Stimulated activated CD4-positive, alpha-beta T cell treated with anti-CD3 and anti-CD28 coated beads, Interleukin-1b, Interleukin-23, amount 100 ng/mL, for 48 hours (primary cell): ENCODE measurements at places on chromosomes 4 and X.
A peak's percentile ranks its signal among the peaks of the same experiment; 100 is the strongest.

- no peak for DNase-seq
Observed at GRCh38 chr4:174157106-174157607, 126.3 kb downstream of the FBXO8 start.

DNA sequence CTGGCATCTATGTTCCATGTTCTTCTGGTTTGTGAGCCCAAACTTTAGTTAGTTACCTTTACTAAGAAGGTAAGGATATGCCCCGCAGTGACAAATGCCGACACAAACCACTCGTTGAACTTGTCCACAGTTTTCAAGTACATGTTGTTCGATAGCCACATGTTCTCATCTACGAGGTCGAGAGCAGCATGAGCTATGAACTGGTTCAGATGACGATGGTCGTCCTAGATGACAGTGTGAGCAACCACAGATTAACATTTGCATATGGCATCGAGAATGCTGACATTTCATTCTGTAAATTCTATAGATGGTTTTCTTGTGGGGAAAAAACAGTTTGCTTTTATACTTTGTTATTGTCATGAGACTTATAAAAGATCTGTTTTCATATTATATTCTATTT is 18.0 kb downstream of the TRAPPC2 start:
- DNase-seq: no peak

DNA sequence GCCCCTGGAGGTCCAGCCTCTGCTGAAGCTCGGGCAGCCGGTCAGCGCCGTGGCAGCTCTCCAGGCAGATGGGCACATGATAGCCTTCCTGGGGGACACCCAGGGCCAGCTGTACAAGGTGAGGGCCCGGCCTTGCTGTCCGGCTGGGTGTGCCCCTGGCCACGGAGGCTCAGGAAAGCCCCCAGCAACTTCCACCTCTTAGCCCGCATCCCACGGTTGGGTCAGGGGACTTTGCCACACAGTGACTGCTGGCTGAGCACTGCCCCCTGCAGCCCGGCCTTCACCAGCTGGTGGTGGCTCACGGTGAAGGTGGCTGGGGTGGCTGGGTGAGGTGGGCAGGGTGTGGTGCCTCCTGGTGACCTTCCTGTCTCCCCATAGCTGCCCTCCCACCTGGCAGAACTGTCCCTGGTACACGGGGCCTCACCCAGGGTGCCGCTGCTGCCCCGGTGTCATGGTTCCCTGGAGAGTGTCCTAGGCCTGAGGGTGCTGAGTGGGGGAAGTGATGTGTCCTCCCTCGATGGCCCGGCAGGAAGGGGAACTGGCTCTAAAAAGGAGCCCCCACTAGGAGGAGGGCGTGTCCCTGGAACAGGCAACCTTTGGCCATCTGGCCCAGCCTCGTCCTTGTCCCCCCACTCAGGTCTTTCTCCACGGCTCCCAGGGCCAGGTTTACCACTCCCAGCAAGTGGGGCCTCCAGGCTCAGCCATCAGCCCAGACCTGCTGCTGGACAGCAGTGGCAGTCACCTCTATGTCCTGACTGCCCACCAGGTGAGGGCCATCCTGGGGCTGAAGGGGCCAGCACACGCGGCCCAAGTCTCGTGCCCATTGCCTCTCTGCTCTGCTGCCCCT is 4.5 kb downstream of the PLXNB3 start:
- no peak for DNase-seq

GRCh38 chrX:13666836-13667235 is 13.9 kb downstream of the TCEANC start:
- DNase-seq: no peak

- no peak for DNase-seq
Observed at GRCh38 chrX:49856819-49857218, 22.5 kb upstream of the USP27X start.

GRCh38 chrX:84240848-84241565 is 53.0 kb upstream of the RPS6KA6 start:
- DNase-seq: no peak

DNA sequence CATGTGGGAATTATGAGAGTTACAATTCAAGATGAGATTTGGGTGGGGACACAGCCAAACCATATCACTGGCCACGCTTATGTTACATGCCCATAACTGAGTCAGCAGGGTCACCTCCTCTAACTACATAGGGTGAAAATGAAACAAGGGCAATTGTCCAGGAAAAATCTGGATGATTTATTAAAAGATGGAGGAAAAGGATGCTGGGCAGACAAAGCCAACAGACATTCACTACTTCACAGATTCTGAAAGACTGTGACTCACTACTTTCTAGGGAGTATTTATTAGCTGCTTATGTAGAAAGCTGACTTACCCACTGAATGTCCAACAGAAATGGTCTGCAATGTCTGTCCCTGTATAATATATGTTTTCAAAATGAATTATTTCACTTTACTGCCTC is 72.4 kb downstream of the APBB2 start:
- DNase-seq: no peak

DNA sequence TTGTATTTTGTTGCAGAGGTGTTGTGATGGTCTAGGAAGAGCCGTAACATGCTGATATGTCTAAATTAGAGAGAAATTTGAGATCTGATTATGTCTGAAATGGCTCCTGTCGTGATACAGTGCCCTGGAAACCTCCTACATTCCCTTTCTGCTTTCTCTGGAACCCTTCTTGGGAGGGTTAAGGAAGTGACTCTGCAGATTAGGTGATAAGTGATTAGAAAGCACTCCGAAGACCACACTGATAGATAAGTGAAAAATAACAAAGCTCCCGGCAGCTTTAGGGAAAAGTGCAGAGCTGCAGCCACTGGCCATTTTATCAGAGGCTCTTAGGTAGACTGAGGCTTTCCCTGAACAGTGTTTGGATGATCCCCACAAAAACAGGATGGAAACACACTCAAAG is 110.6 kb downstream of the MGST2 start:
- DNase-seq: no peak

DNA sequence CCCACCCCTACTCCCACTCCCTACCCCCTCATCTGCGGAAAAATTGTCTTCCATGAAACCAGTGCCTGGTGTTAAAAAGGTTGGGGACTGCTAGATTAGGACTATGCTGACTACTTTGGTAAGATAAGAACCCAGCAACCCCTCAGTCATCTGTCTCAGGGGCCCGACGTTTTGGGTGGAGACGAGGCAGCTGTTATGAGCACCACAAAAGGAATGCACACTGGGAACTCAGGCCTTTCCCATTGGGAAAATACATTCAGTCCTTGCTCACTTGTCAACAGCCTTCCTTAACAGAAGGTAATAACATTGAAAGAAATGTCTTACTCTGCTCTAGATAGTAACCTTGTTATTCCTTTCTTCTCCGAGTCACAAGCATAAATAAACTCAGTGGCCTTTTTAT is 310.8 kb downstream of the AFF2 start:
- DNase-seq: no peak

- DNase-seq: no peak
Observed at GRCh38 chrX:4710618-4711433, 997.4 kb upstream of the PRKX start.

GRCh38 chr4:89733946-89734345 is 103.0 kb downstream of the SNCA start:
- no peak for DNase-seq

DNA sequence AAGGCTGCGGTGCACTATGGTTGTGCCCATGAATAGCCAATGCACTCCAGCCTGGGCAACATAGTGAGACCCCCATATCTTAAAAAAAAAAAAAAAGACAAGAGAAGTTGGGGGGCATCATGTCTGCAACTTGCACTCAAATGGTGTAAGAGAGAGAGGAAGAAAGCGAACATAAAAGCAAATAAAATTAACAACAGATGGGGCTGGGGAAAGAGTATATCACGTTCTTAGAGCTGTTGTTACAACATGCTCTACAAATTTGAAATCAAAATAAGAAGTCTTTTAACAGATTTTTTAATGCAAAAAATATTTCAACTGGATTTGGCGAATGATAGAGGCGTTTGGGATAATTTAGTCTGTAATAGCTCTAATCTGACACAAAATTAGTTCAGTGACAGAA is 144.9 kb downstream of the FNIP2 start:
- no peak for DNase-seq

- DNase-seq: no peak
Observed at GRCh38 chrX:11100281-11101035, 10.7 kb upstream of the HCCS start.

DNA sequence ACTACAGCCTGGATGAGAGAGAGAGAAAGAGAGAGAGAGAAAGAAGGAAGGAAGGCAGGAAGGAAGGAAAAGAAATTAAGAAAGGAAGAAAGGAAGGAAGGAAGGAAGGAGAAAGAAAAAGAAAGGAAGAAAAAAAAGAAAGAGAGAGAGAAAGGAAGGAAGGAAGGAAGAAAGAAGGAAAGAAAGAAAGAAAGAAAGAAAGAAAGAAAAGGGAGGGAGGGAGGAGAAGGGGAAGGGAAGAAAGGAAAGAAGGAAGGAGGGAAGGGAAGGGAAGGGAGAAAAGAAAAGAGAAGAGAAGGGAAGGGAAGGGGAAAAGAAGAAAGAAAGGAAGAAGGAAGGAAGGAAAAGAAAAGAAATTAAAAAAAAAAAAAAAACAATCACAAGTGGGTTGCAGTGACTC is 146.3 kb downstream of the OPHN1 start:
- no peak for DNase-seq

DNA sequence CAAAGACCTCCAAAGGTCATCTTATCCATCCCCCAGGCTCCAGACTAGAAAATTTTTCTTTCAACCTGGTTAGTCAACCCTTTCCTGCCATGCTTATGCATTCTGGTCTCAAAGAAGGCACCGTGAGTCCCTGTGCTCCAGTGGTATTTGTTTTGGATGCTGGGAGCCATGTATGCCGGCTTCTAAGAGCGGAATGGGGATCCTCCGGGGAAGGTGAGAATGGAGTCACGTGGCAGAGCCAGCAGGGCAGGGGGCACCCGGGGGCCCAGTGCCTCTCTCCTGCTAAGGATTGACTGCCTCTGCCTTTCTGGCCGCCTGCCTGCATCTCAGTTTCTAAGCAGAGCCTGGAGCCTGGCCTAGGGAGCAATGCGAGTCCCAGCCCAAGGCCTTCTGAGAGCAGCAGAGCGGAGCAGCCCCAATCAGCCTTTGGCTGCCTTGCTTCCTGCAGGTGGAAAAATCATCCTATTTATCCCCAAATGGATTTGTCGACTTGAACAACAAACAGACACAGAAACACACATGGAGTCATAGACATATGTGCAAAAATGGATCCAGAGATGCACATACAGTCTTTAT is 141.0 kb downstream of the PJA1 start:
- no peak for DNase-seq

GRCh38 chrX:49701323-49701722 is 5.5 kb upstream of the PAGE1 start:
- no peak for DNase-seq

- no peak for DNase-seq
Observed at GRCh38 chr4:116515959-116516358, 569.4 kb downstream of the TRAM1L1 start.

GRCh38 chr4:4470208-4470607 is 71.6 kb downstream of the STX18 start:
- no peak for DNase-seq

DNA sequence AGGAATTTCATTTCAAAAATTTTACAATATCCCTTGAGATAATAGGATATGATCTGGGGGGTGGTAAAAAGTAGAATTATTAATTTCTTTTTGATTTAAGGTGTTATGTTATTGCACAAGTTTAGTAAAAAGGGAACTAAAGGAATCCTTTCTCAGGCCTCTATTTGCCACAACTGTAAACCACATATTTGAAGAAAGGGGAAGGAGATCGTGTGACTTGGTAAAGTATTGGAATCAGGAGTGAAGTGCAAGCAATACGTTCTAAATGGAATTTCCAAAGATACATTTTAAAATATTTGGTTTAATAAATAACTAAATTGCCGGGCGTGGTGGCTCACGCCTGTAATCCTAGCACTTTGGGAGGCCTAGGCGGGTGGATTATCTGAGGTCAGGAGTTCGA is 35.3 kb upstream of the SCRG1 start:
- DNase-seq: no peak

- no peak for DNase-seq
Observed at GRCh38 chrX:134685668-134686067, 27.4 kb upstream of the PLAC1 start.

- no peak for DNase-seq
Observed at GRCh38 chr4:177785000-177785399, 342.8 kb upstream of the AGA start.

DNA sequence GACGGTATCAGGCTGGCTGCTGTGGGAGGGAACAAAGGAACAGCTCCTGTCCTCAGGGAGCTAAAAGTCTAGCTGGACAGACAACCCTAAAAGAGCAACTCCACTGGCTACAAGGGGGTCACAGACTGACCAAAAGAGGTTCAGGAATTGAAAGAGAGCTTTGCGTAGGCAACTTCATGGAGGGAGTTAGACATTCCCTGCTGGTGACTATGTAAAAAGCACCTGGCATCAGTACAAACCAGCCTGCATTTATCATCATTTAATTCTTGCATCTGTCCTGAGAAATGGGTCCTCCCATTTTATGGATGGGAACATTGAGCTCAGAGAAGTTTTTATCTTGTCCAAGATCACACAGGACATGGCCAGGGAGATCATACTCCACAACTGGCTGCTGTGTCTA is 1.4 kb upstream of the LGI2 start:
- no peak for DNase-seq

- peak; percentile 1 for DNase-seq
Observed at GRCh38 chrX:38052096-38052495, 45.7 kb downstream of the SYTL5 start.

DNA sequence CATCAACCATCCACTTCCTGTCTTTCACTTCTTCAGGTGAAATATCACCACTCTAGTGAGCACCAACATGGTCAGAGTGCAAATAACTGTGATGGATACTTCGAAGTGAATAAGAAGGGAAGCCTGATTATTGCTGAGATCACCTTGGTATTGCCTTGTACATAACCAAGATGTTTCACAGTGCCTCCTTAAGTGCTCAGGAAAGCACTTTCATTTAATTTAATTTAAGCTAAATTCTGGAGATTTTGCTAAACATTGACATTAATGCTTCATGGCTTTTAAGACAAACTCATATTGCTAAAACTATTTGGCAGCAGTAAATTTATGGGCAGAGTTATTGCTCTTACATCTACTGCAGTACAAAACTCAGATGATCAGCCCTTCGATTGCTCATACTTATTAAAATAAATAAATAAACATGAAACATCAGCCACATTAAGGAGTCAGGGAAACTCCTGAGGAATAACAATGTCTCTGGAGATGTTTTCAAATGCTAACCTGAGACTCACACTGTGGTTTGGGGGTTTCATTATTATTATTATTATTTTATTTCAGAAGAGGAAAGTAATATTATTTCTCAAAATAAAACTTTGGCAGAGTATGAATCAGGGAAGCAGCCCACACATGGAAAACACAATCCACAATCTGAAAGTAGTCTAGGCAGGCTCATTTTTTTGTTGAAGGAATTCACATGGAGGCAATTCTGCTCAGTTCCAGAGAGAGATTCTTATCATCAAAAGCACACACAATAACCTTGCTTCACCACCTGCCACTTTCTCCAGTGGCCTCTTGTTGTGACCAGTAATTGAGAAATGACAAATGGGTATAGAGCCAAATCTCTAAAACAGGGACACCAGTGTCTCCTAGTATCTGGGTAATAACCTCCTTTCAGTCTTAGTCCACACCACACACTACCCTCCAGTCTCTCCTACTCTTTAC is 344.2 kb downstream of the MAPK10 start:
- DNase-seq: no peak
